Aorta (tissue), 5 donors: ENCODE measurements at places on chromosomes 1 and 21. TPM values are rescaled to one million over a fixed set of nuclear protein-coding genes. Genes with fewer than 3 reads are reported as not detected.

- H3K4me3 ChIP-seq = no peak overlapping the region
- no peak for DNase-seq
- no peaks in the 10 kb centered on the region for H3K36me3 ChIP-seq
- H3K4me1 ChIP-seq = no peaks in the 10 kb centered on the region
- no peaks in the 10 kb centered on the region for H3K27me3 ChIP-seq
Observed at GRCh38 chr21:38758501-38759214, 47.1 kb upstream of the ETS2 start.

- peaks cover 6% of the 10 kb centered on the region for H3K4me1 ChIP-seq
- no peak for DNase-seq
- H3K36me3 ChIP-seq = no peaks in the 10 kb centered on the region
- no peaks in the 10 kb centered on the region for H3K27me3 ChIP-seq
- no peak overlapping the region for H3K4me3 ChIP-seq
Observed at GRCh38 chr1:171221665-171222591, 26.4 kb upstream of the FMO1 start.

- no peak overlapping the region for H3K27ac ChIP-seq
Observed at GRCh38 chr1:2914702-2915101, 106.6 kb upstream of the ACTRT2 start.

GRCh38 chr1:66778266-66778665 lies 22.8 kb downstream of the INSL5 start:
- no peaks in the 10 kb centered on the region for H3K27me3 ChIP-seq
- H3K4me3 ChIP-seq = no peak overlapping the region
- no peaks in the 10 kb centered on the region for H3K4me1 ChIP-seq
- no peaks in the 10 kb centered on the region for H3K36me3 ChIP-seq

Gene HOOK1
- 0.51 TPM for total RNA-seq
